Inflammatory macrophage treated with lipopolysaccharide for 4 hours (primary cell): ENCODE measurements at places on chromosomes 7 and 10.

- DNase-seq: peak; percentile 5
Observed at GRCh38 chr7:130151591-130152492, 53.4 kb downstream of the TMEM209 start.

DNA sequence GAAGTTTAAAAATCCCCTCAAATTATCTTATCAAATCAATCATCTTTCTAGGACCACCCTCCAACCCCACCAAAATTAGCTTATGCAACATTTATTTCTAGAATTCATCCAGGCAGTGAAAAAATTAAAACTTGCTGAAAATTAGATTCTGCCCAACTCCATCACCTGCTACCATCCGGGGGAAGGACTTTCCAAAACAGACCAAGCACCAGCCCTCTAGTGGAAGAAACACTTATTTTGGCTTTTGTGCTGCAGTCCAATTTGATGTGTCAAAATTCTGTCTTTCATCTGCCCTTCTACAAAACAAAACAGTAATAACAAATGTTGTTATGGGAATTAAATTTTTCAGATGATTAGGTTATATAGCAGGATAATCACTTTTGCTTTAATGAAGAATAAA lies 35.1 kb downstream of the GCC1 start:
- DNase-seq: no peak

- DNase-seq: no peak
Observed at GRCh38 chr7:156472267-156472666, 168.3 kb upstream of the RNF32 start.

GRCh38 chr10:132486539-132487121 lies 51.0 kb upstream of the INPP5A start:
- DNase-seq: no peak

DNA sequence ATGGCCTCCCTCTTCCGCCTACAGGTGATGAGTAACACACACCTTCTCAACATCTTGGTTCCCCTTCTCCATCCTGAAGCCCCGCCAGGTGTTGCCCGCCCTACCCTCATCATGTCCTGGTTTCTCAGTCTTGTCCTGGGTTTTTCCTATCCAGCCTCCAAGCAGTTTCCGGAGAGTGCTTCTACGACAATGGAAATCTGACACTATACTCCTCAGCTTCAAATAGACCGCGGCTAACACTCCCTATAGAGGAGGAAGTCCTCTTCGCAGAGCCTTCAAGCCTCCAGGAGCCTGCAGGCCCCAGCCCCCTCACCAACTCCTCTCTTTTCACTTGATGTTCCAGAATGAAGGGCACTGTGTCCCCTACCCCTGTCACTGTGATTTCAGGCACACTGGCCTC lies 147.4 kb downstream of the PRPF18 start:
- no peak for DNase-seq

GRCh38 chr7:129375141-129375938 lies 58.9 kb upstream of the STRIP2 start:
- DNase-seq: no peak

DNA sequence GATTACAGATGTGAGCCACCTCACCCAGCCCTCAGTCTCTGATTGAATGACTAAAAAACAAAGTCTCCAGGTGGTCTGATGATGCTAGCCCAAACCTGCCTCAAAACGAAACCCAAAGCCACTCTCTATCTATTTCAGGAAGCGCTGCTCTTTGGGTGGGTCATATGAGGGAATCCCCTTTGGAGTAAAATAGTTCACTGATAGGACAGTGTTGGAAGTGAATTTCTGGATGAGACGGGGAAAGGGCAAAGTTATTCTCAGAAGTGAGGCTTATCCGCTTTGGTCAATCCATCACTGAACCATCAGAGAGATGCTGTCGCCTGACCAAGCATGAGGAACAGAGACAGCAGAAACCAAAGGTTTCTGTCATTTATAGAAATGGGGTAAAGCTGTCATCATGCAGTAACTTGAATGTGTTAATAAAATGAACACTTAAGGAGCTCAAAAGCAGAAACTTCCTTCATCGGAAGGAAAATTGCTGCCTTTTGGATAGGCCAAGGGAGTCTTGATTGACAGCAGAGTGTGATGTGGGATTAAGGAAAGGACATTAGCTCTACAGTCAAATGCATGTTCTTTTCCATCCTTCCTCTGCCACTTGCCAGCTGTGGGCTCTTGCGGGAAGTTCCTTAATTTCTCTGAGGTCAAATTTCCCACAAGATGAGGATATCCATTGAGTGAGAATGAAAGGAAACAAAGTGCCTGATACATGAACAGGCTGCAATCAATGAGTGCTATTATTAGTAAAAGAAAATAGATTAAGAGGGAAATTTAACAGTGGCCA lies 64.9 kb upstream of the C1QL3 start:
- DNase-seq: no peak

DNA sequence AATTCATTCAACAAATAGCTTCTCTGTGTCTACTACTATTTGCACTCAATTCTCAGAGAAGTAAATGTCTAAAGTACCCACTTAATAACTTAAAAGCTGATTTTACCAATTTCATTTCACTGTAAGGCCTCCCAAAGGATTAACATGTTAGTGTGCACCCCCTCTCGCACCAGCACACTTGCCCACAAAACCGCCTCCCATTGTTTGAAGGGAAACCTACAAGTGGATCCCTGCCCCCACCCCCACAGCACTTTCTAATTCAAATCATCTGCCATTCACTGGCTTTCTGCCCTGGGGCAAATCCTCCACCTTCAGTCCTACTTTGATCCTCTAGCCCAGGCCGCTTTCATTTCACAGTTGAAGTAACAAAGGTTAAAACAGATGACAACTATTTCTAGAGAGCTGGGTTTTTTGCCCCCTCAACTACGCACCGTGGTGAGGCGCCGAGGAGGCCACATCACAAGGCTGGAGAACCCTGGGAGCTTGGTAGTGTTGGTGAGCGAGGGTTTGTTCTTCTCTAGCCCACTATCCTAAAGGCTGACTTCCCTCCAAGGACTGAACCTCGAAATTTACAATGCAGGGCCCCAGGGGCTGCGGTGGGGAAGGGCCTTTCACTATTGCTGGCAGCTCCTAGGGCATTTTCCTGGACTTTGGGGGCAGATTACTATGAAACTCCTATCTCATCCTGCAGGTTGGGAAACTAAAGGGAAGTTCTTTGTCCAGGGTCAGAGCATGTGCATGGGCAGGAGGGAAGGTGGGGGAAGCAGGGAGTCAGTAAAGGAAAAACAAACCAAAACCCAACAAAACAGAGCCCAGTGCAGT lies 517.4 kb upstream of the ZMIZ1 start:
- no peak for DNase-seq

GRCh38 chr10:12844811-12845483 lies 156.6 kb downstream of the CCDC3 start:
- no peak for DNase-seq

- DNase-seq: no peak
Observed at GRCh38 chr10:34702093-34702937, 112.8 kb downstream of the PARD3 start.

GRCh38 chr10:118175148-118175547 lies 128.4 kb upstream of the RAB11FIP2 start:
- DNase-seq: no peak

DNA sequence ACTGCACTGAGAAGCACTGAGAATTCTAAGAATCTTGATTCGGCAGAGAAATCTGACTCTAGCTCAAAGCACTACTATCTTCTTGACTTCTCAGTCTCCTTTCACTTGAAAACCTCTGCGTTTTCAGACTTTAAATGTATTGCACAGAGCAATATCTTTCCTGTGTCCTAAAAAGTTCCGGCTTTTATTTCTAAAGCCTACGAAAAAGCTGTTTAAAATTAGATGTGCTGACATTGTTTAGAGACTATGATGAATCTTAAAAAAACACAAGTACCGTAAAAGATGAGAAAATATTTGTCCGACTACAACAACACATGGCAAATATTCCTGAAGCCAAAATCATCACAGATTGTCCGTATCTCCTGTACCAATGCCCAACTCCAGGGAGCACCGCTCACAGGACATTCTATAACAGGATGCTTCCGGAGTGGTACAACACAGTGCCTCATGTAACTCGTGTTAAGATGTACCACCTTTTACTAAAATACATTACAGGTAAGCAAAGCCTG lies 136.9 kb downstream of the CUBN start:
- DNase-seq: no peak

GRCh38 chr7:155449008-155449868 lies 8.7 kb upstream of the EN2 start:
- DNase-seq: no peak

DNA sequence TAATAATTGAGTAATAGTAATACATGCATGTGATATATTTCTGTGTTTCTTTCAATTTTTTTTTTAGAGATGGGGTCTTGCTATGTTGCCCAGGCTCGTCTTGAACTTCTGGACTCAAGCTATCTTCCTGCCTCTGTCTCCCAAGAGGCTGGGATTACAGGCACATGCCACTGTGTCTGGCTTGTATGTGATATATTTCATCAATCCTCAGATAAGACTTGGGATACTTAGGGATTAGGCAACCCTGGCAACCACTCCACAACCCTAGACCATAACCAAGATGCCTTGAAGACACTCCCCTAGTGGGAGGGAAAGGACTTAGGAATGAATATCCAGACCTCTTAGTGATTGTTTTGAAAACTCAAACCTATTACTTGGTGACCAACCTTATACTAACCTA lies 154.8 kb downstream of the CCDC3 start:
- no peak for DNase-seq

GRCh38 chr7:135998081-135998480 lies 20.9 kb upstream of the MTPN start:
- no peak for DNase-seq

DNA sequence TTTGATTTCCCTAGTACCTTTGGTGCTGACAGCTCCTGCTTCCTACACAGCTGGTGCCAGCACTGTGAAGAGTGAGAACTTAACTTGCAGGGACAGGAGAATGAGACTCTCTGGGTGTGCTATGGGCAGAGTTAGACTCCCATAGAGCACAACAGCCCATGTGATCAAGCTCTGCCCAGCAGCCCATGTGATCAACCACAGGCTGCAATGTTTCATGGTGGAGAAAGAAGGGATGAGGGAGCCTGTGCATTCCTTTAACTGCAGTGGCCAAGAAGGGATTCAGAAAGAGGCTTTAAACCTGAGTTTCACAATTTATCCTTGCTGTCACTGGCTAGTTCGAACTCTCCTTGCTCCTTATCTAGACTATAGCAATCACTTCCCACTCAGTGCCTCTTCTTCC lies 10.0 kb upstream of the MEST start:
- no peak for DNase-seq

GRCh38 chr7:143505838-143506237 lies 28.2 kb downstream of the TAS2R41 start:
- DNase-seq: peak; percentile 57

DNA sequence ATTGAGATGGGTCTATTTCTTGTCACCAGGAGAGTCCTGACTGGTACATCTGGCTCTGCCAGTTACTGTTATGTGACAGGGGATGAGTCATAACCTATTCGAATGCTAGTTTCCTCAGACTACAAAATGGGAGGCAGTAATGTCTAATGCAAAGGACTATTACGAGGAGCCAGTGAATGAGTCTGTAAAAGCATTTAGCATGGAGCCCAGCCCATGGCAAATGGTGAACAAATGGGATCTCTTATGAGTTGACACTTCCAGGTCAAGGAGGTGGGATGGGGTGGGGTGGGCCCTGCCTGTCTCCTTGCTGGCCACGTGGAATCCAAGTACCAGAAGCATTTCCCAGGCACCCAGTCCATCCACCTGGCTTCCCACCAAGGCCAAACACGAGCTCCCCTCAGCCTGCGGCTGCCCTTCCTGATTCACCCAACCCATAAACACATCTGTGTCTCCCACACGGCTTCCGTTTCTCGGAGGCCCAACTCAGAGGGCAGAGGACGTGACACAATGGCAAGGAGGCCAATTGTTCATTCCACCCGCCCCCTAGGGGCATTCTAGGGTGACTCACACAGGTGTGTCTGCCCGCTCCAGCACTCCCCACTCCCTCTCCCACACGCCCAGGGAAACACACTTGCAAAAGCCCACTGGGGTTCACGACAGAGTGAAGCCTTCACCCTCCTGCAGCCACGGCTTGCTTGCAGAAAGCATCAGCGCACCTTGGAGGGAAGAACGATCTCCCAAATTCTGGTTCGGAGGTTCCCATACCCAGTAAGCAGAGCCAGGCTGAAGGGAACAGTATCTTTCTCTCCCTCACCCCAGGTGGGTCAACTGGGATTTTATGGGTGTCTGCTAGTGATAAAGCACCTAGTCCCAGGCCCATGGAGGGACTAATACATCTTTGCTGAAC lies 109.8 kb downstream of the SH3PXD2A start:
- peak; percentile 26 for DNase-seq

DNA sequence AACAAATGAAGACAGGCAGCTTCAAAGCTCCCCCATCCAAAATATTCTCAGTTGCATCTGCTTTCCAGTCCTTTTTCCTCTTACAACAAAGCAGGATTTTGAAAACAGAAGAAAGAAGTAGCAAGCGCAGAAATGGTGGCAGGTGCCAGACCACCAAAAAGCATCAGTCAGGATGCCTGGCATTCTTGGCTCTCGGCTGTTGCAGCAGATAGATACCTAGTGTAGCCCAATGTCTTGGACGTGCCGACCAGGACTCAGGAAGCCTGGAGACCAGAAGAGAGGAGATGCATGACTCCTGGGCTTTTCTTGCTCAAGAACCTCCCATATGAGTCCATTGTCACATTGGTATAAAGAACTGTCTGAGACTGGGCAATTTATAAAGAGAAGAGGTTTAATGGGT lies 115.2 kb downstream of the RAB18 start:
- no peak for DNase-seq

GRCh38 chr7:31545549-31545948 lies 31.7 kb downstream of the ITPRID1 start:
- peak; percentile 9 for DNase-seq

GRCh38 chr10:119483001-119483400 lies 59.5 kb downstream of the RGS10 start:
- DNase-seq: peak; percentile 27

DNA sequence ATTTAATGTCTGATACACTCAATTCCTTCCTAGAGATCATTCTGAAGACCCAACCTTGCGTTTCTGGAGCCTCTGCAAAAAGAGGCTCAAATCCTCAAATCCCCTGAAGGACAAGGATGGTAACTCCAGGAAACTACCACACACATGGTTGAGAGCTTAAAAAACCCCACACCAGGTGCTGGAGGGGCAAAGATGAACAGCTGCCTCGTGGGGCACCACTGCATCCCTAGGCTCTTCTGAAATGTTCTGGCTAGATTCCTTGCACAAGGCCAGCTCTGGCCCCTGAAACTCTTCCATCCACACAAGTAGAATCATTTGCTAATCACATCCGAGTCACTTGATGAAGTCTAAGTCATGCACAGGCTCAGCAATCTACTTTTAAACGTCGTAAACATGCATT lies 286.6 kb downstream of the ELMO1 start:
- no peak for DNase-seq

- DNase-seq: peak; percentile 55
Observed at GRCh38 chr7:36951257-36951697, 227.0 kb upstream of the AOAH start.
